ENCODE measurements at places on chromosomes 13 and 19. TPM values are rescaled to one million over a fixed set of nuclear protein-coding genes. Genes with fewer than 3 reads are reported as not detected.

- no peak for DNase-seq
These were observed 38.4 kb downstream of the BRD4 start for GRCh38 chr19:15293781-15294491.

The ALG11 gene
- total RNA-seq, result 28.8 TPM

GRCh38 chr13:21232599-21232998 lies 56.1 kb downstream of the MRPL57 start:
- DNase-seq, result no peak

The IFI30 gene
- 9.3 TPM for total RNA-seq
